ENCODE measurements at places on chromosomes 7 and 10. TPM values are rescaled to one million over a fixed set of nuclear protein-coding genes. Genes with fewer than 3 reads are reported as not detected.

PPP1R17 gene
- not detected for total RNA-seq

SLC39A12 gene
- not detected for total RNA-seq

TRPV6 gene
- 0.79 TPM for total RNA-seq

LBX1 gene
- total RNA-seq: not detected

ZNF277 gene
- total RNA-seq: 38.1 TPM

FAM25A gene
- not detected for total RNA-seq

BEND7 gene
- 10.6 TPM for total RNA-seq

AGBL3 gene
- 0.11 TPM for total RNA-seq

PIK3CG gene
- not detected for total RNA-seq

CYP17A1 gene
- not detected for total RNA-seq

SAMD9L gene
- 0.79 TPM for total RNA-seq

IFIT2 gene
- total RNA-seq: 5.2 TPM

GRID2IP gene
- total RNA-seq: not detected

MKX gene
- 0.33 TPM for total RNA-seq

FAM25C gene
- 20.6 TPM for total RNA-seq

GSDME gene
- total RNA-seq: 65.0 TPM

SRI gene
- total RNA-seq: 42.0 TPM

IQUB gene
- 6.3 TPM for total RNA-seq

VSIR gene
- total RNA-seq: 3.9 TPM

OPN1SW gene
- not detected for total RNA-seq

RALA gene
- total RNA-seq: 7.9 TPM

TBX20 gene
- 0.22 TPM for total RNA-seq

HYAL4 gene
- not detected for total RNA-seq

LEP gene
- total RNA-seq: under 0.01 TPM

CLDN3 gene
- total RNA-seq: not detected

ATP6V0E2 gene
- total RNA-seq: 7.9 TPM

MGAM2 gene
- total RNA-seq: not detected

PHF14 gene
- total RNA-seq: 26.0 TPM

FBXL13 gene
- 3.9 TPM for total RNA-seq

STAG3 gene
- 1.2 TPM for total RNA-seq

LRMDA gene
- 3.9 TPM for total RNA-seq

GNAT3 gene
- total RNA-seq: 0.22 TPM

HOXA2 gene
- total RNA-seq: 4.7 TPM

TUBAL3 gene
- total RNA-seq: not detected
